ENCODE measurements at places on chromosomes 3 and 15. TPM values are rescaled to one million over a fixed set of nuclear protein-coding genes. Genes with fewer than 3 reads are reported as not detected.

DNA sequence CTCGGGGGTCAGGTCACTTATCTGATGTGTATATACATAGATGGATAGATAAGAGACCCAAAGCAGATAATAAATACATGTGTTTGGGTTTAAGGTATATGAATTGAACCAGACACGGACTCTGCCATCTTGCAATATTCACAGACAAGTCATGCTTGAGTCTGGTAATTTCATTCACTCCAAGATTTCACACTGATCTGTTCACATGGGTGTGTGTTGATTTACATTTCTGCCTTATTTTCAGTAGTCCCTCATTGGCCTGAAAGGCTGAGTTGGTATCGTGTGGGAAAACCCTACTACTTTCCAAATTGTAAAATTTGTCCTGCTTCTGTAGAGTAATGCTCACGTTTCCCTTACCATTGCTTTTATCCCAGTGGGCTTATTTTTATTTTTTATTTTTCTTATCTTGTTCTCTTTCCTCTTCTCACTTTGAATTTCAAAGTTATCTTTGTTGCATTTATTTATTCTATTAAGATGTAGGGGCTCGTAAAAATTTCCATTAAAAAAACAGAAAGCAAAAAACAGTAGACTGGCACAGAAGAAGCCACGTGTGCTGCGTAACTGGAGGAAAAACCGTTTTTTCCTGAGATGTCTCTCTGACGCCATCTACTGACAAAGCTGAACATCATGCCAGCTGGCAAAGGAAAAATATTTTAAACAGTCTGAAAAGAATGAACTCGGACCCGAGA, 10.8 kb upstream of the MFSD1 start:
- DNase-seq, result peak; percentile 30

DNA sequence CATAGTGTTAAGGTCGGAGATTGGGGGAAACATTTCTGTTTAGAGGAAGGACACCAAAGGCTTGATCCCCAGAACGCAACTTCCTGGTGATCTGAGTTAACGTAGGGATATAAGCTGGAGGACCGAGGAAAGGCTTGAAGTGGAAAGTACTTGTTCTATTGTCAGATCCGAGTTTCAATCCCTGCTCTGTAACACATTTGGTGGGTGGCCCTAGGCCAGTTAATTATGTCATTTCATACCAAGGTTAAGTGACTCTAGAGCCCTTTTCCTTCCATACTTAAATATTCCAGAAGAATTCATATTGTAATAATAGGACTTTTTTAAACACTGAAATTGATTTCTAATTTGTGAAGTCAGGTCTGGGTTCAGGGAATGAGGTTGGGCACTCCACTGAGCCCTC, 80.9 kb downstream of the RPLP1 start:
- no peak for DNase-seq

DNA sequence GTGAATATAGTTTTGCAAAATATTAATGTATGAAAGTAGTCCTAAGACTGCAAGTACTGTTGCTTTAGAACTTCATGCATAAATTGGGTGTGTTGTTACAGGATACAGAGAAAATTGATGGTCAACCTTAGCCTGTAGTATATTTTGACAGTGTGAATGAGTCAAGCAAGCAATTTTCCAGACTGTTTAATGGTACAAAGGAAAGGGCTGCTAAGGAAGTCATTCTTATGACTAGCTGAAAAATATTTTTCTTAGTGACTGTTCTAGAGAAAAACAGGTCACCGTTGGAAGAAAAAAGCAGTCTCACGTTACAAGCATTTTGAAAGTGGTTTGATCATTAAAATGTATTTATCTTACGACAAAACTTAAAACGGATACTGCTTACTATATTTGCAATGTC, 49.2 kb downstream of the MBNL1 start:
- no peak for DNase-seq

GRCh38 chr15:100053474-100054121, 288.2 kb downstream of the ADAMTS17 start:
- no peak for DNase-seq

GRCh38 chr15:36389107-36389506, 190.3 kb upstream of the CDIN1 start:
- no peak for DNase-seq

GRCh38 chr3:11438646-11439045, 166.4 kb downstream of the ATG7 start:
- DNase-seq, result no peak

Gene H1-8
- total RNA-seq, result not detected

Gene AGTR1
- 0.30 TPM for total RNA-seq

Gene GABRR3
- not detected for total RNA-seq
